ENCODE measurements at places on chromosomes 6 and 20.
A peak's percentile ranks its signal among the peaks of the same experiment; 100 is the strongest.

DNA sequence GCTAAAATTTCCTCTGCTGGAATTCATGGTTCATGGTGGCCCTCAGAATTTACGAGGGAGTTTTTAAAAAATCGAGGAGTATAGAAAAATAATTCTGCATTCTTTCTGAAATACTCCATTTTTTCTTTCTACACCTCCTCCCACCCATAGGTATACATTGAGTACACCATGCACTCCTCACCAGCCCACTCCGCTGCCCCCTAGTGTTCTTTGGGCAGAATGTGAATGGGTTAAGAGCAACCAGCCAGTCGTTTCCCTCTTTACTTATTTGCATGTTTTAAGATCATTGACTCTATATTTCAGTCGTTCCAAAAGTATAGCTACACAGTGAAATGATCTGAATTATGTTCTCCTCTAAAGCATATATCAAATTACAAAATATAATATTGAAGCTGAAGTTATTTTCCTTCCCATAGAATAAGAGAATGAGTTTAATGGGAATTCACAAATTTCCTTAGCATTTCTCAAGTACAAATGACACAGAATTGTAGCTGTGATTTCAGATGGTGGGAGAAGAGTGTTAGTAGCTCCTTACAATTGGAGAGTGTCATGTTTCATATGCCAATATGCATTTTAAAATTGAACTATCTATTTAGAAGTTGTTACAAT lies 977.7 kb upstream of the SLC35B3 start:
- no peak for DNase-seq

DNA sequence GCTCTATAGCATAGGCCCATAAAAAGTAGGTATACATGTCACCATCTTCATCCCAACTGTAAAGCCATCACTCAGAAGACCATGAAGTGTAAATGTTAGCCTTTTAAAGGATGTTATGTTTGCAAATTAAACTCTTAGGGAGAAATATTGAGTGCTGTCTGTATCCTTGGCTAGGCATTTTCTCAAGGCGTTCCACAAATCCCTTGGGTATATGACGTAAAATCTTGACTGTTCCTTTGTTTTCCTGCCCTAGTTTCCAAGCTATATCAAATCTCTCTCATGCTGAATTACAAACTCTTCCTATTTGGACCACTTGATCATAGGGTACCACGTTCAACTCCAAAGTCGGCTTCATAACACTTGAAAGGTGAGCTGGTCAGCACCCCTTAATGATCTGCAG lies 486.2 kb downstream of the HDGFL1 start:
- DNase-seq: no peak

DNA sequence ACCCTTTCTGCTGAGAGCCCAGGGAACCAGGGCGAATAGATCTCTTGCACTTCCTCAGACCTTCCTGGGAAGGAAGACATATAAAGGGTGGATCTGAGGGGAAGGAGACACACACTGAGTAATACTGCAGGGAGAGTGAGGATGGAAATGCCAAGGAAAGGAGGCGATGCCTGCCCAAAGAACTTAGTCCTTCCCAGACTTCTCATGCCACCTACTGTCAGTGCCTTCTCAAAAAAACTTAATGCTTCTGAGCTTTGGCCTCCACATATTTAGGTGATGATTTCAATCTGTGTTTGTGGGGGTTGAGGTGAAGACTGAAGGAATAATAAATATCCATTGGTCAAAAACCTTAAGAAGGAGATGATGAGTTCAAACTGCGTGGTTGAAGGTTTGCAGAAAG lies 9.7 kb downstream of the BTN3A1 start:
- DNase-seq: no peak

DNA sequence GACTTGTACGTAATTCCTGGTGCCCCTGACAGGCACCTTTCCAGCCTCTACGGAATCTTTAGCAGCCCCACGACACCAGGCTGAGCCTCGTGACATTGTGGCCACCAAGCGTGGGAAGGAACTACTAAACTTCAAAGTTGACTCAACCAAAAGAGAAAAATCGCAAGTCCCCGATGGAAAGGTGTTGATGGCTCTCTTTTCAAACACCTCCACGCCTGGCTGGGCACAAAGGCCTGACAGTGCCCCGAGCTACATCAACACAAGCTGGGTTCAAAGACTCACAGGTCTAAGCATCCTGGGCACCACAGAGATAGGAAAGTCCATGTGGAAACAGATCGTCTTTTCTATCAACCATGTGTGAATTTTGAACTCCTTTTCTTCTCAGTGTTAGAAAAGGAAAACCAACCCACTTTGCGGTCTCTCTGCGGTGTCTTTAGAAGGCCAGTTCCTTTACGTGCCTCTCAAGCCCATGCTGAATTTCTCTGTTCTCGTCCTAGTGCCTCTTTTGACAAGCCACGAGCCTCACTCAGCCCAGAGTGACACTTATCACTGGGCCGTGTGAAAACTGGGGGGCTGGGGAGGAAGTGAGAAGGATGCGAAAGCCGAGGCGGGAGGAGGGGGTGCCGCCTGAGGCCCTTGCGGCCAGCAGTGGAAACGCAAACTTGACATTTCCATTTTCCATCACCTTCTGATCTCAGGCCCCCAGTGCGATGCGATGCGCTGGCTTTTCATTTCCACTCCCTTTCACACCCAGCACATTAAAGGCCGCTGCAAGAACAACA lies 59.4 kb downstream of the GFOD1 start:
- peak; percentile 76 for DNase-seq

DNA sequence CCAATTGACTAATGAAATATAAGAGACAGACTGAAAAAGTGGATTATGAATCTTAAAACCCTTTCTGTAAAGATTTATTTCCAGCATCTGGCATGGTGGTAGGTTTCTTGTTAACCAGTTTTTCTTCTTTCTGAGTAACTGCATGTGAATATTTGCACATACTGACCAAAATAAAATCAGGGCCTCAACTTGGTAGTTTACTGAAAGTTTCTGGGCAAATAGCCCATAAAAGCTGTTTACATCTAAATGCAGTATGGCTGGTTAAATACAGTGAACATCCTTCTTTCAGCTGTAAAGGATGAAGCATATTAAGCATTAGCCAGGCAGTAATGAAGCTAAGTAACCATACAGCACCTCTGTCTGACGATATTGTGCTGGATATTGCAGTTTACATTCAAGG lies 83.6 kb upstream of the EYS start:
- no peak for DNase-seq

DNA sequence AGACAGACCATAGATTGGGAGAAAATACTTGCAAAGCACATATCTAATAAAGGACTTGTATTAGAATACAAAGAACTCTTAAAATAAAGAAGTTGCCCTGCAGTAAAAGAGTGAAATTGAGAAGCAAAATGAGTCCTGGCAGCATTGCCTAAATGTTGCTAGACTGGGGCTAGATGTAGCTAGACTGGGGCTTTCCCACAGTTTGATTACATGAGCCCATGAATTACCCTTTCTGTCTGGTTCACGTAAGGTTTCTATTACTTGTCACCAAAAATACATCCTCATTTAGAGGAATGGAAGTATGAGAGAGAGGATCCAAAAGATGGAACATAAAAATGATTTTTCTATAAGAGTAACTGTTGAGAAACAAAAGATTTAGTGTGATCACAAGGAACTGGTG lies 57.6 kb upstream of the CCDC28A start:
- DNase-seq: no peak

GRCh38 chr6:21844120-21844917 lies 250.8 kb downstream of the SOX4 start:
- no peak for DNase-seq

GRCh38 chr20:32382102-32382950 lies 24.2 kb downstream of the ASXL1 start:
- no peak for DNase-seq

DNA sequence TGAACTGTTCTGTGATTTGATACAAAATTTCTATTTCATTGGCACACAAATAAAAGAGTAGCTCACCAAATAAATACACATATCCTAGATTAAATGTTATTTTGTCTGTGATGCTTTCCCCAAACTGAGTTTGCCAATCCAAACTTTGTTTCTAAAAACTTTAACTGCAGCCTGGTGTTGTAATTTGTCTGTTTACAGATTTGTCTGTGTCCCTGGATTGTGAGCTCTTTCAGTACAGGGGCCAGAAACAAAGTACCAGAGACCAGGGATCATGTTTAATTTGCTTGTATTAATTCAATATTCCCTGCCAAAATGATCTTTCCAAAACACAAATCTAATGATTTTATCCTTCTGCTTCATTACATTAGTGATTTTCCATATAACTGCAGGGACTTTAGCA lies 1044.6 kb upstream of the GJE1 start:
- no peak for DNase-seq
